ENCODE measurements at places on chromosomes 1 and 21.

GRCh38 chr1:199205740-199206441 lies 567.1 kb downstream of the PTPRC start:
- no peak for DNase-seq

DNA sequence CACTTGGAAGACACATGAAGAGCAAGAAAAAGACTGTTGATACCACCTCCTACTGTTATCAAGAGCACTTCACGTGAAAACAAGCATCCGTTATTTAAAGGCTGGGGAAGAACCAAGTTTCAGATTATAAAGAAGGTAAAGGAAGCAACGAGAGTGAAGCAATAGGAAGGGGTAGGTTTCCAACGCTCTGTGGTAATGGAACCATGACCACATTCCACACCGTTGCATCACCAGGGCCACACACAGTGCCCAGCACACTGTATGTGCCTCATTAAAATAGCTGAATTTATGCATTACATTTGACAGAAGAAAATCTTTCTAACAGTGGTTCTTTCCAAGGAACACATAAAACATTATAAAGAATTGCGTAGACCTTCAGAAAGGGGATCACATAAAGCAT lies 435.8 kb downstream of the MRPL39 start:
- DNase-seq: no peak

GRCh38 chr1:24437631-24438396 lies 22.2 kb downstream of the NIPAL3 start:
- DNase-seq: peak; percentile 17

DNA sequence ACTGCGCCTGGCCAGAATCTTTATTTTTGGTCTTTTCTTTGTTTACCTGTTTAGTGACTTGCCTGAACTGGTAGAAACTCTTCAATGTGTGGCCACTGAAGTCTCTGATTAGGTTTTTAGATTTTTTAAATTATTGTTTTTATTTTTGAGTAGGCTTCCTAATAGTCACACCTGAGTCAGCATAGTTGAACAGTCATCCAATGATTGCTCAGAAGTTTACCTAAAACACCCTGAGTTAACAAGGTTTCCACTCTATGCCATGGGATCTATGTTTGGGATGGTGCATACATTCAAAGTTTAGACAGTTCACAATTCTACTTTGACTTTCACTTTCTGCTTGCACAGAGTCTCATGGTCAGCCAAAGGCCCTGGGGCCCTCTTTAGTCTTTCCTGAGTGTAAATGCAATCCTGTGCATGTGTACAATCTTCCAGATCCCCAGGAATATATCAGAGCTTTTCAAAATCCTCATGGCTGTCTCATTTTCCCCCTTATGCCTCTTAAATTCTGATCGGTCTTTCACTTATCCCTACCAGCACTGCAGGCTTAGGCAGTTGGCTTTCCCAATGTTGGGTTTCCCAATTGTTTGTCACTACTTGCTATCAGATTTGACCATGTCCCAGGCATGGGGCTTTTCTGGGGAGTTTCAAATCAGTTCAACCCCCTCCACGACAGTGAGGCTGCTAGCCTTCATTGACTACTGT lies 114.4 kb upstream of the RAB3GAP2 start:
- no peak for DNase-seq

DNA sequence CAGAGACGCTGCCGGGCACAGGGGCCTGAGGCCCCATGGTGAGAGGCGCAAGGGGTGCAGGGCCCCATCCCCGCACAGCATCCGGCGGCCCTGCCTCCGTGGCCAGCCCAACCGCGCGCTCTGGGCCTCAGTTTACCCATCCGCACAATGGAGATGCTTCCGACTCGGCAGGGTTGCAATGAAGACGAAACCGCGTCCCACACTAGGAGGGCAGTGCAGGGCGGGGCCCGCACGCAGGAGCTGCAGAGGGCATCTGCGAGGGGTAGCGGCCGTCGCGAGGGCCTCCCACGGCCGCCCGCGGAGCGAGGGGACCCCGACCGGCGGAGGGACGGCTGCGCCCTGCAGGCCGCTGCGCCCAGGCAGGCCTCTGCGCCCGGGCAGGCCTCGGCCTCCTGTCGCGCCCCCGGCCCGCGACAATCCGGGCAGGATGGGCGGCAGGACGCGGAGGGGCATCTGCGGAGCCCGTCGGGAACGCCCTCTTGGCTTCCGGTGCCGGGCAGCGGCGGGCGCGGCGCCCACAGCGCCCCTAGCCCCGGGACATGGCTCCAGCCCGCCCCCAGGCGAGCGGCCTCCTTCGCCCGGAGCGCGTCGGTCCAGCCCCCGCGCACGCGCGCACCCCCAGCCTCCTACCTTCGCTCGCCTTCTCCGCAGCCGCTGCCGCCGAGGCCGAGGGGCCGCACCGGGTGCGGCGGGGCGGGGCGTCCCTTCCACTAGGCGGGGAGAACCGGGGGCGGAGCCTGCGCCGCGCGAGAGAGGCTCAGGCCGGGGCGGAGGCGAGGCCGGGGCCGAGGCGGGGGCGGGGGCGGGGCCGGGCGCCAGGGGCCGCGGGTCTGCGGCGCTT lies 15.3 kb downstream of the RNU1-1 start:
- DNase-seq: peak; percentile 88

GRCh38 chr1:108502624-108503023 lies 52.5 kb downstream of the NBPF6 start:
- DNase-seq: no peak

DNA sequence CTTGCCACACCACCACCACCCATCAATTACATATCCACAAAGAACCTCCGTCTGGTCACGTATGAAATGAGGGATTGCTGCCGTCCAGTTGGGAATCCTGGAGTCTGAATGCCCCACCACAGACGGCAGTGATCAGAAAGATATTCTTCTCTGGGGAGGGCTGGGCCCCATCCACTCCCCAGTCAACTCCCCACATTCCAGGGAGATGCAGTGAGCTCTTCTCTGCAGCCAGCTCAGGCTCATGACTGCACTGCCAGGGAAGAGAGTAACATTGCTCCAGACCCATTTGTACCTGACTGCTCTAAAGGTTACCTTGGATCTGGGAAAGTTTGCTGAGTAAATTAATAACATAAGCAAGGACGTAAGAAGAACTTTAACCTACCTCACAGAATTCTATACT lies 18.3 kb downstream of the DEGS1 start:
- no peak for DNase-seq

GRCh38 chr21:41979751-41980369 lies 26.0 kb upstream of the C2CD2 start:
- no peak for DNase-seq
